ENCODE measurements at places on chromosomes 2 and 18.
A peak's percentile ranks its signal among the peaks of the same experiment; 100 is the strongest.

- no peak for DNase-seq
These were observed 79.9 kb upstream of the ARHGAP28 start for GRCh38 chr18:6649421-6650126.

GRCh38 chr2:48633143-48633542 is 15.5 kb downstream of the GTF2A1L start:
- no peak for DNase-seq

DNA sequence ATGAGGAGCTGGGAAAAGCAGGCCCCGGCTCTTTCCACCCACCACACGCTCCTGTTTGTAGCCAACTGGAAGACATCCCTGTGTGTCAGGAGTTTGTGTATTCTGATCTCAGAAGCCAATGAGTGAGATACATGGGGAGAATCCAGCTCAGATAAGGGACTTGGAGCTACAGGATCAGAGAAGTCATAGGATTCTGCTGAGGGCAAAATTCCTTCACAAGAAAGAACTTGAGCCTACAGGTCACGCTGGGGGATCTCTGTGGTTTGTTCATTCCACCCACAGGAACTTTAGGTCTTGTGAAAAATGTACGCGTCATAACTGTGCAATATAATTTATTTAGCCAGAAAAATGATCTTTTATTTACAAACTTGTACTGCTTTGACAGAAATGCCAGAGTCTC is 80.1 kb upstream of the SMIM21 start:
- DNase-seq = no peak

DNA sequence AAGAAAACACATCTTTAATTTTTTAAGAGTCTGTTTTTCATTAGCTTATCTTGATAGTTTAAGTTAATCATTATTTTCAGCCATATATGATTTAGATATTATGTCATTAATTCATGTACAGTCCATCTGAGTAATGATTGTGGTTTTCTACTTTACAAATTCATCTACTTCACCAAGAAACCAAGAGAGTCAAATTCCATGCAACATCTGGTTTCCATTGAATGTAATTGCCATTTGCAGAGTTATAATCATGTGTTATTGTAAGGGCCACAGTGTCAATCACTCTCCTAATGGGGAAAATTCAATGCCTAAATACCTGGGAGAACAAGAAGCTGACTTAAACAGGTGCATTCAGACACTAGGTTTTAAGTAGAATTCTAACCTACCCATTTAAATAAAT is 217.2 kb upstream of the OSR1 start:
- no peak for DNase-seq

DNA sequence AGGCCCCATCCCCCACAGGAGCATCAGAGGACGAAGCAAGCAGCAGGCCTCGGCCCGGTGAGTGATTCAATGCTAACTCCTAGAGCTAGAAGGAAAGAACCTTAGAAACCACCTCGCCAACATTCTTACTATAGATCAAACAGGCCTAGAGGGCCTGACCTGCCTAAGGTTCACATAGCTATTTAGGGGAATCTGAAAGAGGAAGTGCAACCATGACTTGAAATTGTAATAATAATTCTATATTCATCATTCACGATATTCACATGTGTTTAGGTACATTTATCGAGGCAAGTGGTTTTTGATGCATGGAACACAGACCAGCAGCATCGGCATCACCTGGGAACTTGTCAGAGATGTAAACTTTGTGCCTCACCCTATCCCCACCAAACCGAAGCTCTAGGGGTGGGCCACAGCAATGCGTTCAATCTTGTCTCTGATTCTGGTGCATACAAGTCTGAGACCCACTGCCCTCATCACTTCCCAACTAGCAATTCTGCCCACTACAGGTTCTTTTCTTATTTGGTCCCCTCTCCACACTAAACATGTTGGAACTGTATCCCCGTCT is 78.0 kb upstream of the DNMT3A start:
- no peak for DNase-seq

- DNase-seq = no peak
These were observed 101.5 kb downstream of the VWA3B start for GRCh38 chr2:98188351-98189046.

GRCh38 chr18:64017870-64018269 is 48.0 kb downstream of the SERPINB8 start:
- DNase-seq = no peak

- no peak for DNase-seq
These were observed 1257.8 kb upstream of the NRXN1 start for GRCh38 chr2:52289741-52290140.

DNA sequence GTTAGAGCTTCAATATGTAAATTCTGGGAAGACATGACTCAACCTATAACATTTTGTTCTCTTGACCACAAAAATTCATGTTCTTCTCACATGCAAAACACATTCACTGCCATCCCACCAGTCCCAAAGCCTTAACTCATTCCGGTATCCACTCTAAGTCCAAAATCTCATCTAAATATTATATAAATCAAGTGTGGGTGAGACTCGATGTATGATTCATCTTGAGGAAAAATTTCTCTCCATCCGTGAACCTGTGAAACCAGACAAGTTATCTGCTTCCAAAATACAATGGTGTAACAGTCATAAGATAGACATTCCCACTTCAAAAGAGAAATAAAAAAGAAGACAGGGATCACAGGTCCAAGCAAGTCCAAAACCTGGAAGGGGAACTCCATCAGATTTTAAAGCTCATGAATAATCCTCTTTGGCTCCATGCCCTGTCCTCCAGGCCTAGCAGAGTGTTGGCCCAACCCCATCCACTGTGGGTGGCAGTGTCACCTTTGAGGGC is 101.3 kb downstream of the RAD51AP2 start:
- DNase-seq = no peak

GRCh38 chr2:48075631-48076030 is 169.3 kb upstream of the FBXO11 start:
- no peak for DNase-seq

GRCh38 chr2:197184959-197185586 is 125.5 kb downstream of the ANKRD44 start:
- DNase-seq = no peak

DNA sequence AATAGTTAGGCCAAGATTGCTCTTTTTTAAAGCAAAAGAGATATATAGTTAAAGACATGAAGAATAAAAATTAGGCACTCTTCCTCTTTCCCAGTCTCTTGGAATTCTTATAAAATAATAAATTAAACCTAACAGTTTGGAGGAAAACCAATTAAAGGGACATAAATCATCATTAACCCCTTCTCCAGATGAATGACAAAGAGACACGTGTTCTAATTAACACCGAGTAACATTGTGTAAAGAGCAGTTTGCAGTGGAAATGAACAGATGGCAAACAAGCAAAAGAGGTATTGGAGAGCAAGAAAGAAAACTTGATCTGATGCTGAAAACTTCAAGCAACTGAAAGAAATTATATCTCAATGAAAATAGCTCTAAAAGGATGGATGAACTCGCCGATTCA is 48.4 kb downstream of the BCL2 start:
- DNase-seq = no peak

DNA sequence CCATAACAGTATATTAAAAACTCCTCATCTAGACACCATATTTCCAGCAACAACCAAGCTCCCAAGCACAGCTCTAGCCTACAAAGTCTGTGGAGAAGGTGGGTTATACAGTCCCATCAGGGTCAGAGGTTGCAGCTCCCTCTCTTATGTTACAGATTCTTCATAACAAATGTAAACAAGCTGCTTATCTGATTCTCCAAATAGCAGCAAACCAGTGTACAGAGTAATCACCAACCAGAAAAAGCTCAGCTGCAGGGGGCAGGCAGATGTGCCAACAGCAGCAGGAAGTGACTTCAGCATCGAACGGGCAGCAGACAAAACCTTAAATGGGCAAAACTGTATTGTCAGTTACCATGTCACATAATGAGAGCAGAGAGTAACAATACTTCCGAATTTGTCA is 52.9 kb upstream of the NABP1 start:
- peak; percentile 24 for DNase-seq

DNA sequence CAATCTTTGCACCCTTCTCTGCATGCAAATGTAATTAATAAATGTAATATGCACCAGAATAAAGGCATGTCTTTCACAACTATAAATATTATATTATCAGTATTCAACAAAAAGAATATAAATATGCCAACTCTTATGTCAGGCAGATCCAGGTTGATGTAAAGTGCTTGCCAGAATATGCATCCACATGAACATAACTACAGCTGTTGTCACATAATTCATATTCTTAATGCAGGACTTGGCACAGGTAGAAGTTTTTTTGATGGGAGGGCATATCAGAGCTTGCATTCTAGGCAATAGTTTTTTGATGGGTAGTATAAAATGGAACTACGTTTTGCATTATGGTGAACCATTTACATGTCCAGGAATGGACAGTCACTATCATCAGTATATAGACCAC is 544.3 kb downstream of the ZNF804A start:
- DNase-seq = no peak

DNA sequence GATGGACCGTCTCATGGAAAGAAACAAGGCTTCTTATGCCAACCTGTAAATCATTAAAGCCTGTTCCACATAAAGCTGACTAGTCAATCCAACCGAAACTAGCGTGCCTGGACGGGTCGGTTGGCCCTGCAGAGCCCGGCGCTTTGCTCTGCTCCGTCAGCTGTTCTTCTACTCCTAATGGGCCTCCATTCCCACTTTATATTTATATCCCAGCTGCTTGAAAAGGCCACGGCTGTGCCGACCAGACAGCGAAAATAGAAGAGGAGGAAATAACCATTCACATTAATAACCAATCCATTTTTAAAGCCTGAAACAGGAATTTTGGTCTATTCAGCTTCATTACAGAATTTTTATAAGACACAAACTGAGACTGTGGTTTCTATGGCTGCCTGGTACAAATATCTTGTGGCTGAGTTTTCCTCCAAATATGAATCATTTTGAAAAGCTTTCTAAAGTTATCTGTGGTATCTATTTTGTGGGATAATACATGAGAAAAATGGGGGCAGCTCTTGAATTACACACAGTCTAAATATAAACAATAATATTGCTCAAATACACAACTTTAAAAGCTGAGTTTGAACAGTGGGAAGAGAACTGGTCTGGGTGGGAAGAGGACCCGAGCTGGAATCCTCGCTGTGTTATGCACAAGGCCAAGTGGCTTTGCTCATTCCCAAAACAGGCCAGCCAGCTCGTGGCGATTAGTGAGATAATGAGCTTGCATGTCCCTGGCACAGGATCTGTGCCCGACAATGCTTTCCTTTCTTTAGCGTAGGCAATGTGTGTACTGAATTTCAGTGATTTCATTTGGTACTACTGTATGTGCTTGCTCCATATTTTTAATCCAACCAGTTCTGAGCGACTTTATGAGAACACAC is 10.5 kb upstream of the FAM124B start:
- DNase-seq = no peak

GRCh38 chr18:10928011-10928771 is 221.2 kb downstream of the PIEZO2 start:
- no peak for DNase-seq

GRCh38 chr18:8469544-8470130 is 139.6 kb upstream of the RAB12 start:
- DNase-seq = no peak

DNA sequence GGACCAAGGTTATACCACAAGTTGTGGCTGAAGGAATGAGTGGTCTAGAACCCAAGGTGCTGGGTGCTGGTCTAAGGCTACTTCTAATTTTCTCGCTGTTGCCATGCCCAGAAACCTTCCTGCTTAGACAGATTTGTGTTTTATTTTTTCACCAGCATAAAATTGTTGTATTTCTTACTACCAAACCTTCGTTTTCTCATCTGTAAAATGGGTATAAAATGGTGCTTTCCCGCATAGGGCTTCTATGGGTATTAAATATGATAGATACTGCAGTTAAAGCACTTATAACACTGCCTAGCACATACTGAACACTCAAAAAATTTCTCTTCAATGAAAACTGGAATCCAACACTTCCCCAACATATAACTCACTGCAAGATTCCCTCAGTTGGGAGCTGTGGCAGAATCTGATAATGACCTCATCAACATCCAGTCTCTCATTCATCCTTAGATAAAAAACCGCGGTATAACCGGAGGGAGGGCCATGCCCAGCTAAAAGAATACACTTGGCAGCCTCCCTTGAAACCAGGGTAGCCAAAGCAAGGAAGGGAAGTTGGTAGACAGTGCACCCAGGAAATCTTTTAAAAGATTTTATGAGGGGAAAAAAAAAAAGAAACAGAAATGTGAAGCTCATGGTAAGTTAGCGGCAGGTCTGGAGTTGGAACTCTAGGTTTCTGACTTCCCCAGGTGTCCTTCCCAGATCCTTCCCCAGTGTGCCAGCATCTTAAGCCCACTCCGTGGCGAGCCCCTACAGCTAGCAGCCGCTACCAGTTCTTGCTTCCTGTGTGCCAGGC is 1.2 kb downstream of the NEMP2 start:
- DNase-seq = no peak

- DNase-seq = no peak
These were observed 1.4 kb downstream of the COL3A1 start for GRCh38 chr2:188975497-188976102.

DNA sequence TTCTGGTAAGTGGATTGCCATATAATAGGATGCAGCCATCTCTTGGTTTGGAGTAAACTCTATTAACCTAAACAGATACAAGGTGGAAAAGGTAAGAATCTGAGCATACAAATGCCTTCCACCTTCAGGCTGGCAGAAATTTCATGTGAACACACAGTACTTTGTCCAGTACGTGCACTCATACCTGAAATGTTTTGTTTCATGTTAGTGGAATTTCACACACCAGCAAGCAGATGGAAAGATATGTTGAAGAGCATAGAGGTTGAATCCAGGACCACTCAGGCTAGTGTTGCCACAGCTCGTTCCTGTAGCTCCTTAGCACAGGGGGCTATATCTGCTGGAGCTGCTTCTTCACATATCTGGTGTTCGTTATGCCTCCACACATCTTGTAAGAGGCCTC is 34.0 kb downstream of the CRIM1 start:
- DNase-seq = no peak

All from T-helper 1 cell (primary cell).